Stimulated activated CD8-positive, alpha-beta memory T cell treated with anti-CD3 and anti-CD28 coated beads, Interleukin-4, amount 100 ng/mL, for 24 hours (primary cell): ENCODE measurements at places on chromosomes 1 and 21.

- DNase-seq: no peak
Measured at GRCh38 chr1:117674521-117675400, 68.9 kb downstream of the TENT5C start.

DNA sequence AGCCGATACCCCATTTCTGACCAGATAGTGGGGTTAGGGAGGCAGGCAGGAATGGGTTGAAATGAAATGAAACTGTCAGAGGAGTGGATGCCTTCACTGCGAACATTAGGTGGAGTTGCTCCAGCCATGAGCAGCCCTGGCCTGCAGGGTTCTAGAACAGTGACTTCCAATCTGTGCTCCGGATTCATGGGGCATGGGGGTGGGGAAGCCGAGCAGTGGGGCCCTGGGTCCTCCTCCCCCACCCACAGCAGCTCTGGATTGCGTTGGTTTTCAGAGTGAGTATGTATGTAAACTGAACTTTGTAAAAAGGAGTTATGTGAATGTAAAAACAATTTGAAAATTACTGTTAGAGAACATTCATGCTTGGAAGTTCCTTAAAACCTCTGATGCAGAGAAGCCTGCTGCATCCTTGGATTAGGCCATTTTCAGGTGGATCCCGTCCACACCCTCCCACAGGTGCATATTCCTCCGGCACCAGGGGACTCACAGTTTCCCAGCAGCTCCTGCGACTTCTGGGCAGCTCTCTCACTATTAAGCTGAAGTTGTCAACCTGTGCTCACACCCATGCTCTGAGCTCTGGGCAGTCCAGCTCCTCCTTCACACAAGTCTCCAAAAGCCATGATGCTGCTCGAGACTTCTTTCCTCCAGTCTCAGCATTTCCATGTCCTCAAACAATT is 54.4 kb upstream of the EDN2 start:
- no peak for DNase-seq

DNA sequence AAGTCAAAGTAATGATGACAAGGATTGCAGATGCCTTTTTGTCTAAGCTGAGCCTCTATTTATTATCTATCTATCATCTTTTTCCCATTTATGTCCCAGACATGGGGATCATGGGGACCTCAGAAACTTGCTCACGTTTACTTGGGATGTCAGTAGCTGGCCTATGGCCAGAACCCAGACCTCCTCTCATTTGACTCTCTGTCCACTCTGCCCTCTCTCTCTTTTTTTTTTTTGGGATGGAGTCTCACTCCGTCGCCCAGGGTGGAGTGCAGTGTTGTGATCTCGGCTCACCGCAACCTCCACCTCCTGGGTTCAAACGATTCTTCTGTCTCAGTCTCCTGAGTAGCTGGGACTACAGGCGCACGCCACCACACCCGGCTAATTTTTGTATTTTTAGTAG is 3.7 kb upstream of the ID3 start:
- DNase-seq: no peak

GRCh38 chr1:61491497-61491896 is 233.4 kb downstream of the TM2D1 start:
- DNase-seq: no peak

GRCh38 chr1:203026031-203026665 is at the start of gene PPFIA4:
Gene PPFIA4, plus strand, starts transcription at chr1:203026491. Its CDS starts 12,518 bp downstream, at chr1:203039009.
- DNase-seq: peak; percentile 79

- no peak for DNase-seq
Measured at GRCh38 chr1:184890539-184890973, 83.8 kb downstream of the NIBAN1 start.
